Fibroblast of skin of back (primary cell): ENCODE measurements at places on chromosomes 1 and 21.
A peak's percentile ranks its signal among the peaks of the same experiment; 100 is the strongest.

DNA sequence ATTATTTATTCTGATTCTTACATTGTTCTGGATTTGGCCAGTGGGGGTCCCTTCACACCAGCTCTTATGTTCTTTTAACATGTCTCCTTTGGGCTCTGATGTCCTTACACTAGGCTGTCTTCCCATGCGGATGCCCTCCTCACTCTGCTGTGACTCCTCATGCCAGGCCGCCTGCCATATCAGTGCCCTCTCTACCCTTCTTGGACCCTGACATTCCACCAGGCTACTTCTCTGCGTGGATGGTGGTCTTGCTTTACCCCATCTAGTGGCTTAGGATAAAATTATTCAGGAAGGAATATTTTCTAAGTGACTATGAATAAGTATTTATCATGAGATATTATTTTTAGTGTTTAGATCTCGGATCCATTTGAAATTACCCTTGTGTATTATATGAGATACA is 21.2 kb downstream of the ATF6 start:
- no peak for DNase-seq

- no peak for DNase-seq
These were observed 1412.1 kb downstream of the PLA2G4A start for GRCh38 chr1:188240772-188241406.

DNA sequence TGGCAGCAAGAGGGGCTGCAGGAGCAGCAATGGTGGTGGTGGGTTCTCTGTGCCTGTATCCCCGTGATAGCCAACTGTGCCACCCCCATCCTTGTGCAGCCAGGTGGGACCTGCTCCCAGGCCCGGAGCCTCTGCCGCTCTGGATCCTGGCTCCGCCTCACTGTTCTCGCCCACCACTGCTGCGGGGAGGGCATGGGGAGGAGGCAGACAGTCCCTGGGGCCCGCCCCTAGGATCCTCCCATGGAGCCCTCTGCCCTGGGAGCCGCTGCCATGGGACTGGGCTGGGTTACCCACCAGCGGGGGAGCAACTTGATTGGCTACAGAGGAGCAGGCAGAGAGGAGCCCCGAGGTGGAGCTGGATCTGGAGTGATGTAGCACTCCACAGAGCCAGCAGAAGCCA is 31.6 kb downstream of the CD1D start:
- no peak for DNase-seq

- DNase-seq: no peak
These were observed 27.4 kb downstream of the MRPS6 start for GRCh38 chr21:34100790-34101189.

DNA sequence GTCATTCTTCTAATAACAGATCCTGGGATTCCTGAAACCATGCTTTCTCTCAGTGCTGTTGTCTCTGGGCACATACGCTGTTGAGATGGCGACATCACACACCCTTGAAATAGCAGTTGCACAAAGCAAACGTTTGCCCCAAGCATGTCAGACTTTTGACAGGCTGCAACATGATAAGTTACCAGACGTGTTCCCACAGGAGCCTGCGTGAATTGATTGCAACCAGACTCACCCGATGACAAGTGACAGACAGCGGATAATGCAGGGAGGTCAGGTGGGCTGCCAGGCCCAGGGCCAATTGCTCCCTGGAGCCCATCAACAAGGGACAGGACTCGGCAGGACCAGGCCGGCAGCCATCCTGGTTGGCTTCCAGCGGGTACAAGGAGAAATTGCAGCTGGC is 310.9 kb downstream of the SIPA1L2 start:
- DNase-seq: no peak

GRCh38 chr1:39753132-39754025 is 14.7 kb downstream of the PPIE start:
- DNase-seq: no peak

- DNase-seq: peak; percentile 60
These were observed 27.1 kb upstream of the LEPR start for GRCh38 chr1:65393347-65393746.

DNA sequence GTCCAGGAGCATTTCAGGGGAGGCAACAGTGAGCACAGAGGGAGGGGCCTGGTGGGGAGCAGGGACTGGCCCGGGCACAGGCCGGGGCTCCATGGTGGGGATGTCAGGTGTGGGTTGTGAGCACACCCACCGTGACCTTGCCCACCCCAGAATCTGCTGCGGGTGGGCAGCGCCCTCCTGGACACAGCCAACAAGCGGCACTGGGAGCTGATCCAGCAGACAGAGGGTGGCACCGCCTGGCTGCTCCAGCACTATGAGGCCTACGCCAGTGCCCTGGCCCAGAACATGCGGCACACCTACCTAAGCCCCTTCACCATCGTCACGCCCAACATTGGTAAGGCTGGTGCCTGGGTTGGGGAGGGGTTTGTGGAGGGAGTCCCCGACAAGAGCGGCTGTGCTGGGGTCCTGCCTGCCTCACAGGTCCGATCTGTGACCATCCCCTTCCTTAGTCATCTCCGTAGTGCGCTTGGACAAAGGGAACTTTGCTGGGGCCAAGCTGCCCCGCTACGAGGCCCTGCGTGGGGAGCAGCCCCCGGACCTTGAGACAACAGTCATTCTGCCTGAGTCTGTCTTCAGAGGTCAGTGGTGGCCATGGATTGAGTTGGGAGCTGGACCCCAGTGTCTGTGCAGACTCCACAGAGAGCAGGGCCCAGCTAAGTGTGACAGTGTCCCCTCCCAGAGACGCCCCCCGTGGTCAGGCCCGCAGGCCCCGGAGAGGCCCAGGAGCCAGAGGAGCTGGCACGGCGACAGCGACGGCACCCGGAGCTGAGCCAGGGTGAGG is 14.3 kb downstream of the PSRC1 start:
- DNase-seq: no peak

GRCh38 chr1:76073481-76073880 is 1.1 kb upstream of the ST6GALNAC3 start:
- peak; percentile 94 for DNase-seq

DNA sequence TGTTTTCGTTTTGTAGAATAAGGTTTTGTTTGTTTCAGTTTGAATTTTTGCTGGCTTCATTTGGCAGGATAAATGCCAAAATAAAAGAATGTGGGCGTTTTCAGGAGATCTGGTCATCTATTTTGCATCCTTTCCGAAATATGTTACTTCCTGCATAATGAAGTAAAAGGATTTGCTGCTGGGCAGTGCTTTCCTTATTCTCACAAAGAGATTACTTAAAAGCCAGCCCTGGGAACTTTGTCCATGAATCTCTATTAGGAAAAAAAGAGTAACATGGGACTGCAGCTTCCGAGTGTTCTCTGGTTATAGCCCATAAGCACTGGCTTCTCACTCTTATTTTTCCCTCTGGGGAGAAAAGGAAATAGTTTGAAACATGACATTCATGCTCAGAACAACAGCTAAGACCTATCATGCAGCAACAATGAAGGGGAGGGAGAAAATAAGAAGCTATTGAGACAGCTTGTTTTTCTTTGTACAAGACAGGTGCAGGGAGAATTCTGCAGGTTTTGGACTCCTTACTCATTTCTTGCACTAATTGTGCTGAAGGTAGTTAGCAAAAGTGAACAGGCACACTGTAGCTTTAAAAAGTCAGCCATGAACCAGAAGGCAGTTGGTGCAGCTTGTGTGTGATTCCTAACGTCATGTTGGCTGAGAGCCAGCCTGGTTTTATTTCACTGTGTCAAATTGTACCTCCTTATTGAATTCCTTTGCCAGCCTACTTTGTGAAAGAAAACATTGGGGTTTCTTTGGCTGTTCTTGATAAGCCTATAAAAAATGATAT is at the start of gene SAMD13:
Gene SAMD13 (plus strand): TSS at position 705 of the 781 bp plus-strand sequence. CDS start 1,527 bp downstream, outside the sequence.
- peak; percentile 40 for DNase-seq

DNA sequence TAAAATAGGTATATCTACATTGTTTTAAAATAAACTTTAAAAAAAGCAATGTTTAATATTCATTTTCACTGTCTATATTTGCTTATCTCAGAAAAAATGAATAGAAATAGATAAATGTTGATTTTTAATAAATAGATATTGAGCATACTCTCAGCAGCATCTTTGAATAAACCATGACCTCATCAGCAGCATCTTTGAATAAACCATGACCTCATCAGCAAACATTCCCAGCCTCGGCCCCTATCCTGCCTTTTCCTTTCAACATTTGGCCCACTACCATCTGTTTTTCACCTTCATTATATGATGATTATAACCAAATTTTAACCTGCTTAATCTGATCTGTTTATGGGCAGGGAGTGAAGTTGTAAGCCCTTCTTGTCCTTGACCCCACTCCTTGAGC is 148.7 kb upstream of the SAMSN1 start:
- no peak for DNase-seq

- DNase-seq: peak; percentile 73
These were observed 7.0 kb downstream of the PTCH2 start for GRCh38 chr1:44835738-44836675.

DNA sequence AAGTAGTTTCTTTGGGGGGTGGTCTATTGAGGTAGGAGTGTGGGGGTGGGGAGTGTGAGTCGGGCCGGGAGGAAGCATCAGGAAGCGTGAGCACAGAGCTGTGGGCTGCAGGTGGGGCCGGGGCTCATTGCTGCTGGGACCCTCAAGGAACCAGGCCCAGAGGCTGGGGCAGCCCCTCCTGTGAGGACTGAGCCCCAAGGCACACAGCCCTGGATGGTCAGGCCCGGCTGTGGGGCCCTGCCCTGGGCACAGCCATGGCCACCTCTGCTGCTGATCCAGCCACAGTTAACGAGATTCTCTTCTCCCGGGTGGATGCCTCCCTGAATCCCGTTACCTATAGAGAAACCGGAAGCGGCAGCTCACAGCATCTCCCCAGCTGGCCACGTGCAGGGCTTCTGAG is 22.9 kb upstream of the SUMO3 start:
- DNase-seq: no peak

DNA sequence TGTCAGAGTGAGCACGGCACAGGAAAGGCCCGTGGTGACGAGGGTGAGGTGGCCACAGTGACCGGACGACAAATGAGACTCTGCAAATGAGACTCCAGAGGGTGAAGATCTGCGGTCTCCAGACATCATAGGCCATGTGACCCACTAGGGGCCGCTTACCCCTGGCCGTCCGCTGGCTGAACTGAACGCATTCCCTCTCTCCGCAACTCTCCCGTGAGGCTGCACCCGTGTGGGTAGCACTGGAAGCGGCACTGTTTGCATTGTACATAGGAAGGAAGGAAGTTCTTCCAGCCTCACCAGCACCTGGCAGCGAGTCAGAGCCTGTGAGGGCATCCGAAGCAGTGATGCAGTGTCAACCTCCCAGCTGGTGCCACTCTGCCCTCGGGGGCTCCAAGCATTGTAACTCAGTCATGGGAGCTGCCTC is 23.6 kb upstream of the SPSB1 start:
- DNase-seq: no peak

- no peak for DNase-seq
These were observed 241.0 kb downstream of the DISC1 start for GRCh38 chr1:231867607-231868006.

GRCh38 chr1:14894811-14895560 is 258.6 kb upstream of the TMEM51 start:
- no peak for DNase-seq

DNA sequence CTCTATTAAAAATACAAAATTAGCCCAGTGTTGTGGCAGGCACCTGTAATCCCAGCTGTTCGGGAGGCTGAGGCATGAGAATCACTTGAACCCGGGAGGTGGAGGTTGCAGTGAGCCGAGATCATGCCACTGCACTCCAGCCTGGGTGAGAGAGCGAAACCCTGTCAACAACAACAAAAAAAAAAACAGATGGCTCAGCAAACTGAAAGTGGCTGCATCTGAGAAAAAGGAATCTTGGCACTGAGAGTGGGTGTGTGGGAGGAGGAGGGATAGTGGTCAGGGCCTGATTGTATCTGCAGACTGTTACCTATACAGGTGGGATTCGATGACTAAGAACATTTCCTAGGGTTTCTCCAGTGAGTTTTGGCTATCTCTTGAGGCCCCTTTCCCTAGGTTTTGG is 122.2 kb upstream of the BARHL2 start:
- no peak for DNase-seq

GRCh38 chr1:101191049-101191448 is 45.8 kb upstream of the S1PR1 start:
- DNase-seq: no peak

GRCh38 chr1:53470155-53470554 is 11.0 kb downstream of the DMRTB1 start:
- peak; percentile 82 for DNase-seq
